CD4-positive, alpha-beta T cell treated with Interleukin-17A for 1 hour (primary cell): ENCODE measurements at places on chromosomes 2 and 18.

DNA sequence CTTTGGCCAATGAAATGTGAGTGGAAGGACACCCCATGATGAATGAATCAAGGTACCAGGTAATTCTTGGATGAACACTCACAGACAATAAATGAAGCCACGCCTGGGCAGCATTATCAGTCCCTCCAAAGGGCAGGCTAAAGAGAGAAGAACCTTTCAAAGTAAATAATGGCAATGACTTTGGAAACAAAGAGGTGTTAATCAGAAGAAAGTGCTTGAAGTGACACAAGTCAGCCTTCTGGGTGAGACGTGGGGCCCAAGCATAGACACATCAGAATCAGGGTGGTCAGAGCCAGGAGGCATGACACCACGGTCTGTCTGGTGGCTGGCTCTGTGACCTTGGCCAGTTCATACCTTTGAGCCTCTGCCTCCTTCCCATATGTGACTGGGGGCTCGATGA lies 103.3 kb downstream of the POLR1A start:
- DNase-seq: no peak

GRCh38 chr2:25411281-25411680 lies 69.6 kb upstream of the DNMT3A start:
- no peak for DNase-seq

GRCh38 chr2:112660138-112660537 lies 14.4 kb downstream of the SLC20A1 start:
- no peak for DNase-seq

DNA sequence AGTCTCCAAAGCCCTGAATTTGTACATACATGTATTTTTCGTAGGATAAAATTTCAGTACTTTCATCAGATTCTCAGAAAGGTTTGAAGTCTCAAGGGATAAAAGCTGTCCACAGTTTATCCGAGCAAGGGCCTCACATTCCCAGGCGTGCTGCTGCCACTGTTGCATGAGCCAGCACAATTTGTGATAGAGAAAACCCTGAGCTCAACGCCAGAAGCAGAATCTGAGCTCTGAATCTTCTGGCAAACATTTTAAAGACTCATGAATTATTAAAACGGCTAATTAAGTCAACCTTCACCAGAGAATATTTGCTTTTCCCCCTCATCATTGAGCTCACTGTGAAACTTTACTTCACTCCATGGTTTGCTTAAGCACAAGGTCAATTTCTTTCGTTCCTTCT lies 38.5 kb upstream of the STPG4 start:
- no peak for DNase-seq

- DNase-seq: no peak
These were observed 206.2 kb downstream of the NCKAP5 start for GRCh38 chr2:133362061-133362476.

DNA sequence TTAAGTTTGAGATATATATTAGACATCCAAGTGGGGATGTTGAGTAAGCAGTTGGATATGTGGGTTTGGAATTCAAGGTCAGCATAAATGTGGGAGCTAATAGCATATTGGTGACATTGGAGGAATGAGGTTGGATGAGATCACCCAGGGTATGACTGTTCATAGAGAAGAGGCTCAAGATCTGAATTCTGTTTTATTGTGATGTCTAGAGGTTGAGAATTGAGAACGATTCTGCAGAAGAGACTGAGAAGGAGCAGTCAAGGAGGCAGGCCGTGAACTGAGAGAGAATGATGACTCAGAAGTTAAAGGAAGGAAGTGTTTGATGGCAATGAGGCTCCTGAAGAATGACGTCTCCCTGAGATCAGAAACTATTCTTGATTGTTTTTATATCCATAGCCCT lies 5.9 kb downstream of the SERPINB11 start:
- DNase-seq: no peak

- no peak for DNase-seq
These were observed 846.2 kb downstream of the SLC4A3 start for GRCh38 chr2:220473611-220474010.

GRCh38 chr18:26618135-26618534 lies 69.8 kb upstream of the KCTD1 start:
- DNase-seq: no peak

DNA sequence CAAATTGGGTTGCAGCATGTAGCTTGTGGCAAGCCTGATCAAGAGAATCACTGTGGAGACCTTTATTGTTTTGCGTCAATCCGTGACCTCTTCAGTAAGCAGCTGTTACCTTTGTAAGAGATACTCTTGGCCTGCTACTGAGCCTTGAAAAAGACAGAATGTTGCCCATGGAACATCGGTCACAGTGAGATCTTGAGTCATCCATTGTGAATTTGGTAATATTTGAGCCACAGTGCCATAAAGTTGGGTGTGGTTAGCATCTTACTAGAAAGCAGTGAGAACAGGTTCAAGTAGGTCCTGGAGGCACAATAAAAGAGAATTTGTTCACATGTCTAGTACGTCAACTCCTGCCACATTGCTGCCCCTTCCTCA lies 12.7 kb upstream of the EFR3B start:
- no peak for DNase-seq

GRCh38 chr18:58042826-58043490 lies 1.1 kb upstream of the NEDD4L start:
- DNase-seq: no peak

- peak; percentile 79 for DNase-seq
These were observed 3.6 kb upstream of the OTOS start for GRCh38 chr2:240143801-240144648.

DNA sequence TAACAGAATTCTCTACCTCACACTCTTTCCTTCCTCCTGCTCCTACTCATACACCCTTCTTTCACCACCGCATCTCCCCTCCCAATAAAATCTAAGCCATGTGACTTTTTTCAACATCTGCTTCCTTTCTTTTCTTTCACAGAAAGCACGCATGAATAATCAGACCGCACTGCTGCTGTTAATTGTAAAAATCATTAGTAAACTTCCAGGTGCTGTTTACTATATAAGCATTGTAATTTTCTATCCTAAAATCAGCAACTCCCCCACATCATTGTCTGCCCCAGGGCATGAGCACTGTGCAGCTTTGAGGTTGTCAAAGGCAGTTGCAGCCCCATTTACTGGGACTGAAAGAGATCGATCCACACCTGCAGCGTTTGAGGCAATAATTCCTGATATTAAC lies 782.6 kb upstream of the ID2 start:
- no peak for DNase-seq

DNA sequence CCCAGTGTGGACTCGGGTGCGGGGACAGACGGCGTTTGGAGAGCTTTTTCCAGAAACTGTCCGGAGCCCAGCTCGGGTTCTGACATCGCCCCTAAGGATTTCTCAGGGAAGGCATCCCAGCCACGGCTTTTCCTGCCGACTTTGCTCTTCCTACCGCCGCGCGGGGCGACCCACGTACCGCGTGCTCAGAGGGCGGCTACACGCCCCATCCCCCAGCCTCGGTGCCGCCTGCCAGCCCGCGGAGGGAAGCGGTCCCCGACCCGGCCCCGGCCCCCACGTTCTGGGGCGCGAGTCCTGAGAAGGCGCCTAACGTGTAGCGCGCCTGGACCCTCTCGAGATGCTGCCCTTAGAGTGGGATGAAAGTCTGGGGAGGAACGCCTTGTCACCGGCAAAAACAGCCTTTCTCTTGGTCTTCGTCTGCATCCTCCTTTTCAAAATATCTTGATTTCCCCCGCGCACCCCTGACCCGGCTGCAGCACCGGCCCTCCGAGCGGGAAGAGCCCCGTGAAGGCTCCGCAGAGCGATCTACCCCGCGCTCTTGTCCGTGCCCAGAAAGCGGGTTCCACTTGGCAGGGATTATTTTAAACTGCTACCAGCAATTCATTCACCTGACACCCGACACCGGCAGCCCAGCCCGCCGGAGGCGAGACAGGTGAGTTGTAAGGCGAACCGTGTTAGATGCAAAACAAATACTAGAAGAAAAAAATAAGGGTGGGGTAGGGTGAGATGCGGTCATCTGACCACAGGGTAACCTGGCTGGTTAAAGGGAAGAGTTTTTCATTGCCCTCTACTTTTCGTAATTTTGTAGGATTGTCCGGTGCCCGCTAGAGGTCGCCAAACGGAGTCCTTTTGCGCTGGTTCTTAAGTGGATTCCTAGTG lies 812 bp upstream of the KCNG3 start:
- peak; percentile 79 for DNase-seq
